ENCODE measurements at places on chromosomes 4 and X. TPM values are rescaled to one million over a fixed set of nuclear protein-coding genes. Genes with fewer than 3 reads are reported as not detected.

Gene DMD
- total RNA-seq = 0.64 TPM

Gene CT45A8
- not detected for total RNA-seq

Gene MAGEA9B
- not detected for total RNA-seq

Gene MGARP
- 0.22 TPM for total RNA-seq

Gene WNK3
- 0.46 TPM for total RNA-seq

Gene OPHN1
- total RNA-seq = 0.46 TPM

Gene RBMXL3
- not detected for total RNA-seq

Gene HPGD
- 3.0 TPM for total RNA-seq

Gene PF4V1
- not detected for total RNA-seq

- no peak for DNase-seq
Measured at GRCh38 chr4:77235289-77235854, 78.4 kb downstream of the CCNG2 start.

- DNase-seq = no peak
Measured at GRCh38 chrX:114889481-114889880, 127.9 kb downstream of the IL13RA2 start.

GRCh38 chrX:38086451-38087215 is 80.3 kb downstream of the SYTL5 start:
- DNase-seq = no peak

DNA sequence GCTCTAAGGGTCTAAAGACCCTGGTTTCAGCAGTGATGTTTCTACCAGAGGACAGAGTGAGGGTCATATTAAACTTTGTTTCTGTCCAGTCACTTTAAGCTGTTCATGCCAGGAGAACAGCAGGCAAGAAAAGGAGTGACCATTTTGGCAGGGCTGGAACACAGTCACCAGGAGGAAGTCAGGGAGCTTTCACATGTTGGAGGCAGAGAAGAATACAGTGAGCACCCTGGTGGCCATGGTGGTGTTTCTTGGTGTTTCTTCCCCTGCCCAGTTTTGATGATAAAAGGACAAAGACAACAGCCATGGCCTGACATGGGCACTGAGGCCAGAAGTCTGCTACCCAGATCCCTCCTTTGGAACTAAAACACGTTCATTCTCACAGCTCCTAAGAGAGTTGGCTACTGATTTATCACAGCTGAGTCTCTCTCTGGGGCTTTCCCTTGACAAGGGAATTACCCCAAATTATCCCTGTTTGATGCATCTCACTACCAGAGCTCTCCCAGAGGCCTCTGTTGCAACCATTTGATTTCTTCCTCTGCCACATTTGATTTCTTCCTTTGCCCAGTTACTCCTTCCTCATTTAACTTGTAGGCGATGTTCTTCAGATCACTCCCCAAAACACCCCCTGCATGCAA is 106.4 kb upstream of the NWD2 start:
- DNase-seq = no peak

DNA sequence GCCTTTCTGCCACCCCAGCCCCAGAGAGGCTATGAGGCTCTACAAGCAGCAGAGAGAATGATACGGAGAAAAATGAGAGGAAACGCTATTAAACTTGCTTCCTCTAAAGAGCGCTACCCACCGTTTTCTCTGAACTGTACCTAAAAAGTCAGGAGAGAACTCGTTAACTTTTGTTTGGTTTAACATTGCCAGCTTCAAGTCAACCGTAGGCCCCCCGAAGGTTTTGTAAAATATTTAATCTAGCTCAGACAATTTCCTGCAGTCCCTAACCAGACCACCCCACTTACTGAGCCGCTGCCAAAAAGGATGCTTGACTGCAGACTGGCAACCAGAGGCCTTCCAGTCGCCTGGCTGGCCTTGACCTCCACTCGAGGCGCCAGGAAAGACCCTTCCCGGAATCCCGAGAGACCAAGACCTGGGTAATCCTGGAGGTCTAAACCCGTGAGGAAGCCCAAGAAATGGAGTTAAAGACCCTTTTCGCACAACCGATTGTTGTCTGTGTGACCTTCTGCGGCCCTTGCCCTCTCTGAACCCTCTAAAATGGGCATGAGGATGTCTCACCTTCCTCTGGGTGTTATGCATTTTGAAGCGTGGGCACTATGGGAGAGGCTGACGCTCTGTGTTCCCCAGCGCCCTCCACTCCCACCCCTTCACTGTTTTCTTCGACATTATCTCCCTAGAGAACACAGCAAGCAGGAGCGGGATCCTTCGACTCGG is 86.3 kb downstream of the BCOR start:
- DNase-seq = no peak

DNA sequence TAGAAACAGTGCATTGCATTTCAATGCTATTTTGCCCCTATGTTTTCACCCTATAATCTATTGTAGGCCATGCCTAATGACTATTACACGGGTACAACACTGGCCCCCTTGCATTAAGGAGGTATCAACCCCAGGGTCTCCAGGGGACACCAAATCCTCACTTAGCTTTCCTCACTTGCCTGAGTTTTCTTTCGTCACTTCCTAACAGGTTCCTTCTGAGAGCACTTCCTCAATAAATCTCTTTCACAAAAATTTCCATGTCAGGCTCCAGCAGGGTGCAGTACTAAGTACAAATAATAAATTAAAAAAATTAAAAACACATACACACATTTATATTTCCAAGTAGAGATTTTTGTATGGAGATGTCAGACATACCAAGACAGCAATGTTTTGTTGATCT is 165.0 kb downstream of the RBM46 start:
- no peak for DNase-seq

DNA sequence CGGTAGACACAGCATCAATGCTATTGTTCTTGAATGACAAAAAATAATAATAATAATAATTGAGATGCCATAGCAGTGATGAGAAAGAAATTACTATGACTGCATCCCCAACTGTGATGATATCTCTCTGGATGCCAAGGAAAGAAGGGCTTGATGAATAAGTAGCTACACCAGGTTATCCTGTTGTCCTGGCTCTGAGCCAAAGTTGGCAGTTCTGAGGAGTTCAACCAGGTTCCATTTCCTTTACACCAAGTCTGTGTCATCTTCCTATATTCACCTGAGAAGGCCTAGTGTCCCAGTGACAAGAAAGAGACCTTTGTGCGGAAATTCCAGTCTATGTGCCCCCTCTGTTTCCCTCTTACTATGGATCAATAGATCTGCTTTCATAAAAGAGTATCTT is 3.4 kb upstream of the MAML3 start:
- DNase-seq = peak; percentile 20

DNA sequence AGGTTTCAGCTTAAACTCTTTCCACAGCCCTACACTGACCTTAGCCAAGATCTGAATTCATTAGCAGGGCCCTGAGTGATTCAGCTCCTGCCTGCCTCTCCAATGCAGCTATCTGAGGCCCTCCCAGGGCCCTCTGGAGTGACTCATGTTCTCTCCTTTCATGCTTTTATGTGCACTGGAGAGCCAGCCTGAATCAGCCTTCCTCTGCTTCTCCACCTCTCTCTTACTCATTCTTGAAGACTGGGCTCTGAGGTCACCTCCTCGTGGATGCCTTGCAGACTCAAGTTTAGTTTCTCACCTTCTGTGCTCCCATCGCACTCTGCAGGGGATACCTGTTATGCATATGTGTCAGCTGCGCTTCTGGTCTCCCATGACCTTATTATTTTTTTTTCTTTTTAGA is 3.1 kb upstream of the OCIAD2 start:
- peak; percentile 87 for DNase-seq

- no peak for DNase-seq
Measured at GRCh38 chr4:128983771-128984485, 109.4 kb downstream of the SCLT1 start.

GRCh38 chr4:83250687-83251446 is 33.7 kb downstream of the COQ2 start:
- DNase-seq = no peak

DNA sequence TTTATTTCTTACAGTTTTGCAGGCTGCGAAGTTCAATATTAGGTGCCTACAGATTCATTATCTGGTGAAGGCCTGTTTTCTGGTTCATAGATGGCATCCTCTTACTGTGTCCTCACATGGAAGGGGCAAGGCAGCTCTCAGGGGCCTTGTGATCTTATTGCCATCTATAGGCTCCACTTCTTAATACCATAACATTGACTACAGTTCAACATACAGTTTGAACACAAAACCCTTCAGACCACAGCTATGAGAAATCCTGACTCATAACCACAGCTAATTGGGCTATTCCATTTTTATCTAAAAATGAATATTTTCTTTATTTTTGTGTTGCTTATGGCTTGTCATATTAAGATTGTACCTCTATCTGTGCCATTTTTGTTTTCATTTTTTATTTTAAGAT is 72.3 kb downstream of the STAG2 start:
- DNase-seq = no peak

- DNase-seq = peak; percentile 81
Measured at GRCh38 chr4:185203486-185204237, at the start of gene CFAP97. TSS of gene CFAP97 (minus strand) at chr4:185204000. CDS start at chr4:185191196, 12,804 bp downstream.

DNA sequence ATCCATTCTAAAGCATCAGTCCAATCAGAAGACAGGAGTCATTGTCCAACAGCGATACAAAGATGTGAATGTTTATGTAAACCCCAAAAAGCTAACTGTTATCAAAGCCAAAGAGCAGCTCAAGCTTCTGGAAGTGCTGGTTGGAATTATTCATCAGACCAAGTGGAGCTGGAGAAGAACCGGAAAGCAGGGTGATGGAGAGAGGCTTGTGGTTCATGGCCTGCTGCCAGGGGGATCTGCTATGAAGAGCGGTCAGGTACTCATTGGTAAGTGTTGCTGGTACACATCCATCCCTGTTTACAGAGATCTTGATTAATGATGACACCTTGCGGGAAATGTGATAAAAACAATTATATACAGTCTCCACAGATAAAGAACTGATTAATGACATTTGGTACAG is 11.0 kb downstream of the INTU start:
- no peak for DNase-seq

GRCh38 chr4:76179398-76180318 is 31.5 kb upstream of the NUP54 start:
- peak; percentile 87 for DNase-seq

DNA sequence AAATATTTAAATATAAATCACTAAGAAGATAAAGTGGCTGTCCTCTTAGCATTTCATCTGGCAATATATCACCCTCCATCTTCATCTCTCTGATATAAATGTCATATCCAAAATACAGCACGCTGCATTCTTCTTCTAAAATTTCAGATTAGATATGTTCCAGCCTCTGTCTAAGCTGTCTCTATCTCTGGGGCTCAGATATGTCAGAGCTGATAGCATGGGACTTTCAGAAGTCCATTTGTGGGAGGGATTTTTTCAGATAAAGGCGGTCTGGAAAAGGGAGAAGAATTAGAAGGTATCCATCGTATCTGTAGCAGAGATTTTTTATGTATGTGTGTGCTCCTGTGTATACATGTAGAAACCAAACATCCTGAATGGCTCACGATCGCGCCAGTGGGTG is 25.0 kb upstream of the CD38 start:
- DNase-seq = no peak

- no peak for DNase-seq
Measured at GRCh38 chr4:159787901-159788300, 685.0 kb downstream of the RAPGEF2 start.

DNA sequence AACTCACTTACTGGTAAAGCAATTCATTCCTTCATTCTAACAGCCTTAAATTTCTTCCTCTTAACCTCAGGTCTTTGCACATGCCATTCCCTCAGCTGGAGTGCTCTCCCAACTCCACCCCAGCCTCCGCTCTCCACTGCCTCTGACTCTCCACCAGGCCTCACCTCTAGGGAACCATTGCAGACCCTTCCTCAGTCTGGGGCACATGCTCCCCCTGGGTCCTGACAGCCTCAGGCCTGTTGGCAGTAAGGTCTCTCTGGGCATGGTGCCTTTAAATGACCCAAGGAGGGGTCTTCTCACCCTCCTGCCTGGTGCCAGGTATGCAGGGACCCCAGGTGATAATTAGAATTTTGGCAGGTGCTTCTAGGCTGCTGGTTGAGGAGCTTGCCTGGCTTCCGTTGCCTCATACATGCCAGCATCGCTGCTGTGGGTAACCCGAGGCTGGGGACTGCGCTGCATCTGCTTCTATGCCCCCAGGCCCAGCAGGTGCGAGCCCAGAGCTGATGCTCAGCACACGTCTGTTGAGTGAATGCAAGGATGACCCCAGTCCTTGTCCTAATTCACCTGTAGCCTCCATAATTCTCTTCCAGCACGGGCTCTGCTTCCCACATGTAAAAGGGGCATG is 27.5 kb upstream of the GPR78 start:
- no peak for DNase-seq
